Coronary artery (tissue), 2 donors: ENCODE measurements at places on chromosomes 1 and 21.
A peak's percentile ranks its signal among the peaks of the same experiment; 100 is the strongest.

GRCh38 chr21:16357994-16358393 lies 628.2 kb downstream of the USP25 start:
- DNase-seq: no peak

DNA sequence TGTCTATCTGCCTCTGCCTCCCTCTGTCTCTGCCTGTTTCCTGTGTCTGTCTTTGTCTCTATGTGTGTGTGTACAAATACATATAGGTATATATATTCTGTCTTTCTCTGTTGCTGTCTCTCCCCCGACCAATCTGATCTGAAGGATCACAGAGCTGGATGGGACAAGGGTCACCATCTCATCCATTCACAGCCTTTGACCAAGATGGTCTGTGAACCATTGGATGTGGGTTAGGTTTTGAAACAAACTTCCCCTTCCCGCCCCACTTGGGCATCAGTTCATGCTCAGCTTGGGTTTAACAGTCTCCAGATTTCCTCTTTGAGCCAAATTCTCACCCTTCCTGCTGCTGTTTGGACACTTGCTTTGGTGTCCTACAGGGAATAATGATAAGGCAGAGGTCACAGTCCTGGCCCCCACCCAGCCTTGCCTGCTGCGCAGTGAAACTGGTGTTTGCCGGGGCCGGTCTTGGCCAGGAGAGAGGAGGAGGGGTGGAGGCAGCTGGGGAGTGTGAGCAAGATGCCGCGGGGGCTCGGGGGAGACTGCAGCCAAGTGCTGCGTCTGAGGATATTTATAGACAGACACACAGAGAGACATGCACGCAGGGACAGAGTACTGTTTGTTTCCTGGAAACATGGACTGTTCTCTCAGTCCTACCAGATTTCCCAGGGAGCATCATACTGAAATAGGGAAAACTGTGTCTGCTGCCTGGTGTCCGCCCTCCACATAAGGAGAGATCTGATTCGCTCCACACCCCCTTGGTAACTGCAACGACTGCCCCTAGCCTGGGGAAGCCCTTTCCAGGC lies 27.0 kb upstream of the BTG2 start:
- DNase-seq: peak; percentile 98

- no peak for DNase-seq
Measured at GRCh38 chr1:207755846-207756693, 4.2 kb downstream of the CD46 start.

DNA sequence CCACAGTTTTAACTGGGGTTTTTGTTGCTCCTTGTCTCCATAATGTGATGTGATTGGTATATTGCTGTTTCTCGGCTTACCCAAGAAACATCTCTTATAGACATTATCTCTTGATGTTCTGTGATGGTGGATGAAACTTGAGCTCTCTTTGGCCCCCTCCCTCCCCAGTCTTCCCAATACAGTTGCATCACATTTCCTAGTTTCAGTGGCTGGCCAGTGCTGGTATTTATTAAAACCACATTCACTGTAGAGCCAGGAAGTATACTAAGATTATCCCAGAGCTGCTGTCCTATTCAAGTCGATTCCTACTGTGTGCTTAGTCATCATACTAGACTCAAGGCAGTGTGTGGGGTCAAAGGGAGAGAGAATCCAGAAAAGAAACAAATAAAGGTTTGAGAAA lies 244.4 kb downstream of the KAZN start:
- DNase-seq: no peak

DNA sequence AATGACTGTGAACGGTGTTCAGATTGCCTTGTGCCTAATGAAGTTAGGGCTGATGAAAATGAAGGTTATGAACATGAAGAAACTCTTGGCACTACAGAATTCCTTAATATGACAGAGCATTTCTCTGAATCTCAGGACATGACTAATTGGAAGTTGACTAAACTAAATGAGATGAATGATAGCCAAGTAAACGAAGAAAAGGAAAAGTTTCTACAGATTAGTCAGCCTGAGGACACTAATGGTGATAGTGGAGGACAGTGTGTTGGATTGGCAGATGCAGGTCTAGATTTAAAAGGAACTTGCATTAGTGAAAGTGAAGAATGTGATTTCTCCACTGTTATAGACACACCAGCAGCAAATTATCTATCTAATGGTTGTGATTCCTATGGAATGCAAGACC lies 96.6 kb downstream of the ZFYVE9 start:
- no peak for DNase-seq

DNA sequence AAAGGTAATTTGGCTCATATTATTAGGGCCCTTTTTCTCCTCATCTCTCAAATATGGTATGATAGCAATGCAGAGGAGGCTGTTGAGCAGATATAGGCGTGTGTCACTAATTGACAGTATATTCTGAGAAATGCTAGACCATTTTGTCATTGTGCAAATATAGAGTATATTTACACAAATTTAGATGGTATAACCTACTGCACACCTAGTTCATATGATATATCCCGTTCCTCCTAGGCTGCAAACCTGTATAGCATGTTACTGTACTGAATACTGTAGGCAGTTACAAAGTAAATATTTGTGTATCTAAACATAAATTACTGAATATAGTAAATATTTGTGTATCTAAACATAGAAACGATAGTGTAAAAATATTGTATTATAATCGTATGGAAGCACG lies 8.6 kb downstream of the ZBTB37 start:
- no peak for DNase-seq

DNA sequence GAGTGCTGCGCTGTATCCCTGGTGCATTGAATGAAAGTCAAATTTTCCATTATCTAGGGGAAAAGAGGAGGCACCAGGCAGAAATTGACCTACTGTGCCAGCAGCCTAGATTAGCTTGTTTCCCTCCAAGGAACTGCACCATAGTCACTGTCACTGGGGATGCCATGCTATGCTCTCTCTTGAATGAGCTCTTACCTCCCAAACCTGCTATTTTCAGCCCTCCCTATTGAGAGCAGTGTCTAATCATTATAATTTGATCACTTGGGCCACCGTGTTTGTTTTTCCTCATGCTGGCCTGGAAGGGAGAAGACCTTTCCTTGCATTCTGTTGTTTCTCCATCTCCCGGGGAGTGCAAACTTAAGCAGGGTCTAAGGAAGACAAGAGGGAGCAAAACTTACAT lies 492.9 kb downstream of the SIPA1L2 start:
- DNase-seq: no peak

DNA sequence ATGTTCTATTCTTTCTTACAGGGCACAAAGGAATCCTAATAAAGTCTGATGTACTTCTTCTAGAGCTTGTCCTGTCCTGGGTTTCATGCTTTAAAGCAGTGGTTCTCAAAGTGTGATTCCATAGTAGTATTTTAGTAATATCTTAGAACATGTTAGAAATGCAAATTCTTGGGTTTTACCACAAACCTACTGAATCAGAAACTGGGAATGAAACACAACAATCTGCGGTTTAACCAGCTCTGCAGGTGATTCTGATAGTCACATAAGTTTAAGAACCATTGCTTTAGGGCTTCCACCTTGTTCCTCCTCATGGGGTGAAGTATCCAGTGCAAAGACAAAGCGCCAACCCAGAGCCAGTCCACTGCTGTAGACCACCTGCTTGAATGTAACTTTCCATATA lies 41.1 kb downstream of the NGF start:
- no peak for DNase-seq
